GM10248 (cell line): ENCODE measurements at places on chromosomes 7 and 10.

DNA sequence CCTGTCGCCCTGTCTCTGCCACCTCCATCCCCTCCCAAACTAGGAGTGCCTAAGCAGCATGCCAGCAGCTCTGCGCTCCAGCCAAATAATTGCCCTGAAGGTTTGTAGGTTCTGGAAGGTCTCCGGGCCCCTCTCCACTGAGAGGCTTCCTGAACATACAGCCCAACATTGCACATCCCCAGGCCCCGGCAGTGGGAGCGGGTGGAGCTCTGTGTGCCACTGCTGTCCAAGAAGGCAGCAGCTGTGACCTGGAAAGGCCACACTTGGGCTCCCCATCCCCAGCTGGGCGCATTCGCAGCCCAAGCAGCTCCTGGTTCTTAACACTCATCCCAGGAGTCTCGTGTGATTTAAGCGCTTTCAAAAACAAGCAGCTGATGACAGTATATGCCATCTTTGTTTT lies 95.7 kb downstream of the COL13A1 start:
- no peak for DNase-seq

GRCh38 chr10:49074836-49075682 lies 40.3 kb downstream of the VSTM4 start:
- DNase-seq, result no peak

DNA sequence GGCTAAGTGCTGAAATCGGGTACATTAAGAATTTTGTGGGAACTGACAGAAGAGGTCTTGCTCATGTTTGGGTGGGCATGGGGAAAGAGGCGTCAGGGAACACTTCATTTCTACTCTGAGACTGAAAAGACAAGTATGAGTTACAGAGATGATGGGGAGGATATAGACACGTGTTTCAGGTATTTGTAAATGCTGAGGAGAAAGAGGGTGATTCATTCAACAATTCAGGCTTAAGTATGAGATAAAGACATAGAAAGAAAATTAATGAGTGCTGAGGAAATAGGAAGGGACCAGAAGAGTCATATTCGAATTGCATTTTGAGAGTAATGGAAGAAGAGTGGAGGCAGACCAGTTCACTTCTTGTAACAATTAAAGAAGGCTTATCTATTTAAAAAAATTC lies 143.6 kb downstream of the HBP1 start:
- no peak for DNase-seq

- DNase-seq, result no peak
Measured at GRCh38 chr7:44713680-44714335, 34.8 kb upstream of the ZMIZ2 start.

DNA sequence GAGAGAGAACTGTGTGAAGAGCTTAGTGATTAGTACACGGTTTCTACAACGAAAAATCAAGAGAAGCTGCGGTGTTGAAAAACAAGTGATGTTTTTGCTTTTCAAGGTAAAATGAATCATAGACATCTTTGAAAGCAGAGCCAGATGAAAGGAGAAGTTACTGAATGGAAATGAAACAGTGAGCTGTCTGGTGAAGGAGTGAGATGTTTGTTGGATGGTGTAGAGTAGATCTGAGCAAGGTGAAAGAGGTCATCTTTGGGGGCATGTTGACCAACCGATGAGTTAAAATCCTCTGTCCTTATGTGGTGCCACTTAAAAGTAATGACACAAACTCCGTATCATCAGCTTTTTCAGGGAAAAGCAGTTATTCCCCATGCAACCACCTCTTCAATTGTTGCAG lies 177.4 kb downstream of the CDCA7L start:
- no peak for DNase-seq

GRCh38 chr10:127291329-127291728 lies 94.9 kb upstream of the INSYN2A start:
- DNase-seq, result no peak

- DNase-seq, result no peak
Measured at GRCh38 chr10:24568042-24568441, 155.6 kb downstream of the ARHGAP21 start.
